ENCODE measurements at places on chromosomes 2 and 18.

GRCh38 chr2:224206816-224207215 lies 167.7 kb upstream of the SERPINE2 start:
- no peak for DNase-seq

GRCh38 chr18:76565238-76566173 lies 70.5 kb upstream of the ZNF516 start:
- DNase-seq, result peak; percentile 82

DNA sequence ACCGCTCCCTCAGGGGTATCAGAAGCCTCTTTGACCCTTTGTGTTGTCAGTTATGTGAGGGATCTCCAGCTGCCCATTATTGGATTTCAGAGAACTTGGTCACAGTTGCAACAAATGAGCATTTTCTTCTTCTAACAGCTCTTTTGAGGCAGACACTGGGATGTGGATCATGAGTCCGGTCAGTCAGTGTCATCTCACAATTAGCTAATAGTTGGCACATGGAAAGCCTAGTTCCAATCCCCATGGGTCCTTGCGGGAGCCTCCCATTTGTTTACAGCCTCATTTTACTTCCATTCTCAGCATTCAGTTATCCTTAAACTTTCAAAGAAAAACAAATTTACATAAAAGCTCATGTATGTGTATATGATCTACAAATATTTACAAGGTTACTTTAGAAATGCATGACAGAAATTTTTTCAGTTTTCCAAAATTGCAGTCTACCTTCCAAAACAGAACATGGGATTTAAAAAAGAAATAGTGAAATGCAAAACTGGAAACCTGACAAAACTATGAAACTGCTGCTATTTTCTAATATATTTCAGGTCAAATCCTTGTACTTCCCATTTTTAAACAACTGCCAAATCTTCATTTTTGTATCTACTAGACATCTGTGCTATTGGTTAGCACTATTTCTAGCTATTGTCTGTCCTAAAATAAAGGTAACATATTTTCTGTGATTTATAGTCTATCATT lies 547.1 kb upstream of the ZEB2 start:
- no peak for DNase-seq

GRCh38 chr2:128451084-128452023 lies 132.7 kb upstream of the HS6ST1 start:
- peak; percentile 26 for DNase-seq

- DNase-seq, result no peak
These were observed 11.2 kb downstream of the STRN start for GRCh38 chr2:36954977-36955607.

GRCh38 chr2:15840148-15840547 lies 100.2 kb upstream of the MYCN start:
- DNase-seq, result no peak

GRCh38 chr2:70830366-70830765 lies 5.2 kb downstream of the CD207 start:
- DNase-seq, result no peak

GRCh38 chr2:25290811-25291495 lies 50.8 kb downstream of the DNMT3A start:
- DNase-seq, result no peak

DNA sequence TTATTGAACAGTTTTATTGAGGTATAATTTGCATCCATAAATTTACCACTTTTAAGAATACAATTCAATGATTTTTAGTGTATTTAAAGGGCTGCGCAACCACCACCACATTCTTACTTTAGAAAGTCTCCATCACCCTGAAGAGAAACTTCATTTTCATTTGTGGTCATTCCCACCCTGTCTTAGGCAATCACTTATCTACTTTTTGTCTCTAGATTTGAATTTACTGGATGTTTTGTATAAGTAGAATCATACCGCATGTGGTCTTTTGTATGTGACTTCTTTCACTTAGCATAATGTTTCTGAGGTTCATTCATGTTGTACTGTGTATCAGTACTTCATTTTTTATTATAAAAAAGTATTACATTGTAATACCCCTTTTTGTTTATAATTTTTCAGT lies 17.9 kb upstream of the SLC4A10 start:
- no peak for DNase-seq

DNA sequence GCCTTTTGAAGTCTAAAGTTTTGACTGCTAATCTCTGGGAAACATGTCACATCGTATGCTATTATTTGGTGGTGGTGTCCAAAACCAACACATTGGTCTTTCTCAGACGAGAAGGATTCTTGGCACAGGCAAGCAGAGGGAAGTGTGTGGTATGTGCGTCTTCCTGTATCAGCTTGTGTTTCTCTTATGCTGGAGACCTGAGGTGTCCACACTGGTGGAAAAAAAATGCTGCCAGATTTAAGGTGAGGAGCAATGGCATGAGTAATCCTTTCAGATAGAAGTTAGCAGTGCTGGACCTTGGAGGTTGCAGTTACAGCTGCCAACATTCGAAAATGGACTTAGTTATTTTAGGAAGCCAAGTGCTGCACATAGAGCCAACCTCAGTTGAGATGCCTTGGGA lies 11.7 kb upstream of the FHL2 start:
- no peak for DNase-seq

- no peak for DNase-seq
These were observed 1.6 kb downstream of the PPM1B start for GRCh38 chr2:44170311-44170717.

DNA sequence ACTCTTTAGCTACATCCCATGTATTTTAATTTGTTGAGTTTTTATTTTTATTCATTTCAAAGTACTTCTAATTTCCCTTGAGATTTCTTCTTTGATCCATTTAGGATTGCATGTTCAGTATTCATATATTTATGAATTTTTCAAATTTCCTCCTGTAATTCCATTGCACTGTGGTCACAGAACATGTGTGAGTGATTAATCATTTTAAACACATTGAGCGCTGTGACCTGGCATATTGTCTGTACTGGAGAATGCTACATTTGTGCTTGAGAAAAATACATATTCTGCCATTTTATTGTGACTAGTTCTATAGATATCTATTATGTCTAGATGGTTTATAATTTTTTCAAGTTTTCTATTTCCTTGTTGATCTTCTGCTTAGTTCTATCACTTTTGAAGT lies 353.7 kb downstream of the RAD51AP2 start:
- DNase-seq, result no peak

- DNase-seq, result no peak
These were observed 15.7 kb downstream of the CCDC85A start for GRCh38 chr2:56199492-56199891.

- DNase-seq, result no peak
These were observed 143.0 kb downstream of the TANC1 start for GRCh38 chr2:159111346-159111927.

DNA sequence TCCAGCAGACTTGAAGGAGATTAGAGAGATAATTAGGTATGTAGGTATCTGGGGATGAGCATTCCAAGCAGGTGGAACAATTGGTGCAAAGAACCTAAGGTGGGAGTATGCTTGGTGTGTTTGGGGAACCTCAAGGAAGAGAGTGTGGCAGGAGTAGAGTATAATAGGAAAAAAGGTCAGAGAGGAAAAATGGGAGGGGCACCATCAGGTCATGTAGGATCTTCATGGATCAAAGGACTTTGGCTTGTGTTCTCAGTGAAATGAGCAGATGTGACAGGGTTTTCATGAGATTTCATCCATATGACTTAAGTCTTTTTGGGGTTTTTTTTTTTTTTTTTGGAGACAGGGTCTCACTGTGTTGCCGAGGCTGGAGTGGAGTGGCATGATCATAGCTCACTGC lies 47.3 kb downstream of the RBBP8 start:
- no peak for DNase-seq

DNA sequence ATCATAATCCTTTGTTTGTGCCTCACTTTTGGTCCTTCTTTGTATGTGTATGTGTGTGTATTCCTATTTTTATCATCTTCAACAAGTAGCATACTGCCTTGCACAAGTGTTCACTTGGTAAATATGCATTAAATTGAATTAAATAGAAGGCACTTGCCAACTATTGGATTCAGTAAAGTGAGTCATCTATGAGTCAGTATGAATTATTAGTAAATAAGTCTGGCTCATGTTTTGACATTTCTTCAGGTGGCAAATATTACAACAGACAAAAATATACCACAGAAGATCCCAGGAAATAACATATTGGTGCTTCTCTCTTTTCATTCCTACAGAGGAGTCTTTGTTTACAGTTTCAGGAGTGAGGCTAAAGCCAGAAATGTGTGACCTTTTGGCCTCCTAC lies 84.1 kb downstream of the CDK15 start:
- no peak for DNase-seq

DNA sequence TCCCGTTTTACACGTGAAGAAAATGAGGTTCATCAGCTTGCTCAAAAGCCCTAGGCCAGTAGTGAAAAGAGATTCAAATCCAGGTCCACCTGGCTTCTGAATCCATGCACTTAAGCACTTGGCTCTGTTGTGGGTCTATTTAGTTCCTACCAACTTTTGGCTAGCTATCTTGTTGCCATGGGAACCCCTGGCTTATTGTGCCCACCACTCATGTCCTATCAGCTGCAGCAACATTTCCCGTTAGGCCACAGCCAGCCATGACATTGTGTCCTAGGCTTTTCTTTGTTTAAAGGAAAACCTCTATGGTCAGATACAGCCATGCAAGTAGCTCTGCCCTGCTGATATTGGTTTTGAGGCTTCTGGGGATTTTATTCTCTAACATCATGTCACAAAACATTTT lies 49.8 kb downstream of the PLEK start:
- DNase-seq, result no peak

GRCh38 chr2:97869722-97870346 lies 125.9 kb downstream of the TMEM131 start:
- DNase-seq, result no peak

GRCh38 chr2:237575869-237576862 lies 9.8 kb downstream of the PRLH start:
- DNase-seq, result no peak

- DNase-seq, result no peak
These were observed 312.2 kb upstream of the TRIB2 start for GRCh38 chr2:12404497-12404896.

DNA sequence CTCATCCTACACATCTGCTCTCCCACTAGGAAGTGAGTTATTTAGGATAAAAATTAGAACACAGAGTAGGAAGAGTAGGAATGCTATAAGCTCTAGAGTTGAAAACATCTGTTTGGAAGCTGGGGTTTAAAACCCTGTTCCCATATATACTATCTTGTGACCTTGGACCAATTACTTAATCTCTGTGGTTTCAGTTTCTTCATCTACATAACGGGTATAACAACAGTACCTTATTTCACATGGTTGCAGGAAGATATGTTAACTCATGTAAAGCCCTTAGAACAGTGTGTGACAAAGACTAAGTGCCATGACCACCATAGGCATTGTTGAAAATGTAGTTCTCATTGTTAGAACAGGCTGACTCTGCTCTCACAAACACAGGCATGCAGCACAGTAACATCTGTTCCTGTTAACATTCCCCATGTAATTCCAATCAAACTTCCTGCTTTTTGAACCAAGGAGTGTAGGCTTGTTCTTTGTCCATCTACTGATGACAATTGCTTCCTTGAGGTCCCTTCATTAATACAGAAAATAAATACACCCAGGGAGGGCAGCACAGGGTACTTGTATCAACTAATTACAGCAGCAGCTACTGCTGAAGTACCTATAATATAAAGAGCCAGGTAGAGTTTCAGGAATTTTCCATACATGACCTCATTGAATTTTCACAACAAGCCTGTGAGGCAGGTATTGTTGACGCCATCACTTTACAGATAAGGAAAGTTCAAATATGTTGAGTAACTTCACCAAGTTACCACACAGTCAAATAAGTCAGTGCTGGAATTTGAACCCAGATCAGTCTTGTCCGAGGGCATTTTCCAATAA lies 204.2 kb downstream of the L3MBTL4 start:
- DNase-seq, result no peak

GRCh38 chr2:20146401-20146800 lies 78.5 kb downstream of the SDC1 start:
- no peak for DNase-seq

DNA sequence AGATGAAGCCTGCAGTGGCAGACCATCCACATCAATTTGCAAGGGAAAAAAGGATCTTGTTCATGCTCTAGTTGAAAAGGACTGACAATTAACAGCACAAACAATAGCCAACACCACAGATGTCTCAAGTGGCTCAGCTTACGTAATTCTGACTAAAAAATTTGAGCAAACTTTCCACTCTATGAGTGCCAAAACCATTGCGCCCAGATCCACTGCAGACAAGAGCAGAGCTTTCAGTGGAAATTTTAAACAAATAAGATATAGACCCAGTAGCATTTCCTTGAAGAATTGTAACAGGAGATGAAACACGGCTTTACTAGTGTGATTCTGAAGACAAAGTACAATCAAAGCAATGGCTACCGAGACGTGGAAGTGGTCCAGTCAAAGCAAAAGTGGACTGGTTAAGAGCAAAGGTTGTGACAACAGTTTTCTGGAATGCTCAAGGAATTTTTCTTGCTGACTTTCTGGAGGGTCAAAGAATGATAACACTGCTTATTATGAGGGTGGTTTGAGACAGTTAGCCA lies 12.0 kb upstream of the ZNF396 start:
- no peak for DNase-seq

- DNase-seq, result no peak
These were observed 886.2 kb upstream of the NRXN1 start for GRCh38 chr2:51918113-51918512.

DNA sequence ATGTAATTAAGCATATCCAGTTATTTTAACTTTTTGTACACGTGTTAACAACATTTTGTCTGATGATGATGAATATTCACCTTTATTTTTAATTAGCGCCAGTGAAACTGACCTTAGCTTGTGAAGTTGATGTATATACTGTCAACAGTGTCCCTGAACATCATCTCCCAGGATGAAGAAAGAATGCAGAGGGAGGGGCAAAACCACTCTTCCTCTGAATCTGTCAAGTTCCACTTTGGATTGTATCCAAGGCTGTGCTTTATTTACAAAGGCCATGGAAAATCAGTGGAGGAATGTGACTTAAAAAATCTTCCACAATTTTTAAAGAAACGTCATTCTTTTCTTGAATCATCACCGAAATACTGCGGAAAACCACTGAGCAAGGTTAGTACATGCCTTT lies 4.5 kb upstream of the RMDN2 start:
- no peak for DNase-seq

DNA sequence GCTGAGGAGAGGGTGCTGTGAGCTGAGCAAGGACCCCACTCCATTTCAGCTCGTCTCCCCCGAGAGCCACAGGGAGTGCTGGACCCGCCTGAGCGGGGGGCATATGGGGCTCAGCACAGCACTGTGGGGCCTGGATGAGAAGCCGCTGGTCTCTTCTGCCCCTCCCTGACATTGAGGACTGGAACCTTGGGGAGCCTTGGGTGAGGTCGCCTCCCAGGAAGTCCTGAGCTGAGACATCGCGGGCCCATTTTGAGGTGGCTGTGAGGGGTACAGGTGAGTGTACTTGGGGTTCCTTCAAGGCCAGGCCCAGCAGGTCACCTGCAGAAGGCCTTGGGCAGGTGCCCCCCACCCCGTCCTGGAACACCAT lies 3.1 kb upstream of the AQP12A start:
- DNase-seq, result no peak

GRCh38 chr2:3516831-3517230 lies 2.5 kb downstream of the ADI1 start:
- DNase-seq, result no peak

GRCh38 chr2:105390454-105390853 lies 8.4 kb downstream of the FHL2 start:
- DNase-seq, result no peak

GRCh38 chr18:36461551-36461987 lies 164.1 kb downstream of the FHOD3 start:
- DNase-seq, result no peak

- no peak for DNase-seq
These were observed 46.7 kb downstream of the GPC1 start for GRCh38 chr2:240482141-240482540.

- DNase-seq, result no peak
These were observed 299.4 kb downstream of the ZNF516 start for GRCh38 chr18:76195601-76196000.

- DNase-seq, result no peak
These were observed 103.3 kb upstream of the RBBP8 start for GRCh38 chr18:22829781-22830180.
